ENCODE measurements at places on chromosomes 16 and 17.

- DNase-seq: no peak
Observed at GRCh38 chr17:19724501-19725420, 8.4 kb upstream of the SLC47A2 start.

DNA sequence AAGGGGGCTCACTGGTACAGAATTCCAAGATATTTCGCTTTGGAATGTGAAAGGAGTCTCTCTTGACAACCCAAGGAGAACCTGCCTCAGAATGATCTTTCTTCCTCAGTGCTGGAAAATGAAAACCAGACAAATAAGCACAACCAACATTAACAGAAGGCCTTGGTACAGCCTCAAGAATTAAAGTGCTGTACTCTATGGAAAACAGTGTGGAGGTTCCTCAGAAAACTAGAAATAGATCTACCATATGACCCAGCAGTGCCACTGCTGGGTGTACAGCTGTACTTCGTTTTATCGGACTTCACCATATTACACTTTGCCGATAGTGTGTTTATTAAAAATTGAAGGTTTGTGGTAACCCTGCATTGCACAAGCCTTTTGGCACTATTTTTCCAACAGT lies 25.2 kb downstream of the HLF start:
- DNase-seq: no peak

DNA sequence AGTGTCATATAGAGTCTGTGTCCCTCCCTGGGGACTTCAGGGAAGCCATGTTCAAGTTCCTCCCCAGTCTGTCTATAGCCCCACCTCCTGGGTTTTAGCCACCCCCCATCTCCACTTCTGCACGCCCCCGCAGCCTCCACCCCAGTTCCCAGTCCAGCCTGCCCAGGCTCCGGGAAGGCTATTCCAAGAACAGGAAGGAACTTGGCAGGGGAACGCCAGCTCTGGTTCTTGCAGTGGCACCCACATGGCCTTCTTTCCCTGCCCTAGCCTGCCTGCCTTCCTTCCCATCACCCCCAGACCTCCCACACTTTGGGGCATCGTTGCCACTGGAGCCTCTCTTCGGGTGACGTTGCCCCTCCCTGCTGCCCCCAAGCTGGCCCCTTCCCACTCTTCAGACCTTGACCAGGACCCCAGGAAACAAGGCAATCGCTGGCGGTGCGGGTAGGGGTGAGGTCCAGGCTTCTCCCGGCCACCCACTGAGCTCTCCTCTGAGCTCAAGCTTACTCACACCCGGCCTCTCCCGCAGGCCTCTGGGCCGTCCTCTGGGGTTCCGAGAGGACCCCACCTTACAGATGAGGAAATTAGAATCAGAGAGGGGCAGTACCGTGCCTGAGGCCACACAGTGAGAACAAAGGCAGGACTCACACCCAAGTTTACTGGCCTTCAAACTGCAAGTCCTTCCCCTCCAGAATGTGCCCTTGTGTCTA lies 9.2 kb upstream of the CES4A start:
- no peak for DNase-seq

- no peak for DNase-seq
Observed at GRCh38 chr16:3771513-3771912, 54.2 kb upstream of the TRAP1 start.

GRCh38 chr17:66347661-66348514 lies 45.5 kb downstream of the PRKCA start:
- no peak for DNase-seq

DNA sequence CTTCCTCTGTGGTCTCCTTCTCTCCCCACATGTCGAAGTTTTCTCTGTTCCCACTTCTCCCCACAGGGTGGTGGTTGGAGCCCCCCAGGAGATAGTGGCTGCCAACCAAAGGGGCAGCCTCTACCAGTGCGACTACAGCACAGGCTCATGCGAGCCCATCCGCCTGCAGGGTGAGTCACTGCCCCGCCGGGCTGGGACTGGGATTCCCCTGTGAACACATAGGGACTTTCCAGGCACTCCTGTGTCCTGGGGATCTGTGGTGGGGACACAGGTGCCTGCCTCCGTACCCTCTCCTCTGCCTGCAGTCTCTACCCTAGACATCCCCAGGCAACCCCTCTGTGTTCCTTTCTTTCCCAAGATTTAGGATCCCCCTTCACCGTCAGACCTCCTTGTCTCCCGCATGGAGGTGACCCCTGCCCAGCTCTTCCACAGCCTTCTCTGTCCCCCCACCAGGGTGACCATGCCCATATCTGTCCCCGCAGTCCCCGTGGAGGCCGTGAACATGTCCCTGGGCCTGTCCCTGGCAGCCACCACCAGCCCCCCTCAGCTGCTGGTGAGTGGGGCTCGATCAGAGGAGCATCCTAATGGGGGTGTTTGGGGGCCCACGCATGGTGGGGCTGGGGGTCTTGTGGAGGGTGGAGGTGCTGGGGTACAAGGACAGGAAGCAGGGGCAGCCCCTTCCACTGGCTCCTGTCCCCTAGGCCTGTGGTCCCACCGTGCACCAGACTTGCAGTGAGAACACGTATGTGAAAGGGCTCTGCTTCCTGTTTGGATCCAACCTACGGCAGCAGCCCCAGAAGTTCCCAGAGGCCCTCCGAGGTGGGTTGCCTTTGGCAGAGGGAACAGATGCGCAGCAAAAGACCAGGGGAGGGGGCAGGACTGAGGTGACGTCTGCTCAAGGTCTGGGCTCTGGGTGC lies 5.8 kb downstream of the ITGAM start:
- peak; percentile 87 for DNase-seq

DNA sequence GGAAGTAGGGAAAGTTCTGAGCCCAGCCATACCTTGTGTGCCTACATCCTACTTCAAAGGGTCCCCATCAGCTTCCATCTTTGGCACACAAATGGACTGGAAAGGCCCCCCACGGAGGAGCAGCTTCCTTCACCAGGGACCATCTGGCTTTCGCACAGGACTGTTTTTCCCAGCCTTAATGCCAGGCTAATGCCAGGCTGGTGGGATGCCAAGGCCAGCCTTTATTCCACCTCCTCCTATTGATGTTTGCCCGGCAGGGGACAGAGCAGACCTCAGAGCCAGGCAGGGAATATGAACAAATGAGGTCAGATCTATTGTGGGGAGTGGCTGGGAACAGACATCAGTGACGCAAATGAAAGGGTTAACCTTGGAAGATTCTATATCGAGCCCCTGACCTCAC lies 5.7 kb downstream of the GPR179 start:
- no peak for DNase-seq
